ENCODE measurements at places on chromosomes 2 and 18.

- no peak for DNase-seq
These were observed 8.7 kb upstream of the WIPF1 start for GRCh38 chr2:174606336-174606735.

DNA sequence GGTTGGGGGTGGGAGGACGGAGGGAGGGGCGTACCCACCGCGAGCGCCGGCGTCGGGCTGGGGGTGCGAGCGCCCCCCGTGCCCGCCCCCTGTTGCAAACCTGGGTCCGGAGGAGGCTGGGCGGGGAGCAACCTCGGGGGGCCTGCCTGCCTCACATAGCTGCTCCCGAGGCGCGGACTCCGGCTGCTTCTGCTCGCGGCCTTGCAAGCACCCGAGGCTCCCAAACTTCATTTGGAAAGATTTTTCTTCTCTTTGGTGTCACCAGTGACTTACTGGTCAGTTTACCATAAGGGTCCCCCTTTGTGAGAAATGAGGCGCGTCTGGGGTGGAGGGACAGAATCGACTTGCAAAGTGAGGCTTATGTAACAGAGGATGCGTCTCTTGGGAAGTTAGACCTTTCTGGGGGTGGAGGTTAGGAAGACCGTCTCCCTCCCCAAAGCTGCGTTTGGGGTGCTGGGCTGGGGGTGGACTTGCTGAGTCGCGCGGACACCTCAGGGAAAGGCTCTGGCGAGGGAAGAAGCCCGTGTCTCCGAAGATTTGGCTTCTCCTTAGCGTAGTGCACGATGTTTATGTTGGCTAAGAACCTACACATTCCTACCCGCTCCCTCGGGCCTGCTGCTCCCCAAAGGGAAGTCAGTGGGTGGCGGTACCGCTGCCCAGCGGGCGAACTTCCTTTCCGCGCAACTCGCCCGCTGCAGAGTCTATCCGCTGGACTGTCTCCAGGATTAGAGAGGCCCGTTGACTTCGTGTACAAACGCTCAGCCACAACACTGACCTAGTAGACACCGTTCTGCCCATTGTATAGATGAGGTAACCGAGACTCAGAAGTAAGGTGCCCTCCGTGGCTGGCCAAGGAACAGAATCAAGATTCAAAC, 559 bp downstream of the TMEM37 start:
- no peak for DNase-seq

- DNase-seq, result no peak
These were observed 278.7 kb downstream of the MBD5 start for GRCh38 chr2:148299616-148300015.

DNA sequence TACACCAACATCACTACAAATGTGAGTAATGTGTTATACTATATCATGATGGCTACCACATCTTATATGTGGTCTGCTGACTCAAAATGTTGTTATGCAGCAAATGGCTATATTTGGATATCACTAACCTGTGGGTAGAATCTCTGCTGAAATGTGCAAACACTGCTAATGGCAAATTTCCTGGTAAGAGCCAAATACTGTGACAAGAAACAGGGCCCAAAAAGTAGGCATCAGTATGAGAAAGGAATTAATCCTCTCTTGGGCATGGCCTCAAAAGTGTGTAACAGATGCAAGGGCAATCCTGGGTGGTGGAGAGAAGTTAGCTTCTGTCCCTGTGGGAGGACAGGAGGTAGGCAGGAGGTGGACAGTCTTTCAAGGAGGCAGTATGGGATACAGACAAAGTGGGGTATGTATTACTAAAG, 13.3 kb downstream of the ATF2 start:
- DNase-seq, result no peak

GRCh38 chr18:36212301-36213171, 25.2 kb downstream of the MOCOS start:
- no peak for DNase-seq

GRCh38 chr2:19187323-19188020, 171.0 kb downstream of the OSR1 start:
- no peak for DNase-seq

- DNase-seq, result peak; percentile 1
These were observed 517.0 kb downstream of the PTPRM start for GRCh38 chr18:8084160-8084559.

DNA sequence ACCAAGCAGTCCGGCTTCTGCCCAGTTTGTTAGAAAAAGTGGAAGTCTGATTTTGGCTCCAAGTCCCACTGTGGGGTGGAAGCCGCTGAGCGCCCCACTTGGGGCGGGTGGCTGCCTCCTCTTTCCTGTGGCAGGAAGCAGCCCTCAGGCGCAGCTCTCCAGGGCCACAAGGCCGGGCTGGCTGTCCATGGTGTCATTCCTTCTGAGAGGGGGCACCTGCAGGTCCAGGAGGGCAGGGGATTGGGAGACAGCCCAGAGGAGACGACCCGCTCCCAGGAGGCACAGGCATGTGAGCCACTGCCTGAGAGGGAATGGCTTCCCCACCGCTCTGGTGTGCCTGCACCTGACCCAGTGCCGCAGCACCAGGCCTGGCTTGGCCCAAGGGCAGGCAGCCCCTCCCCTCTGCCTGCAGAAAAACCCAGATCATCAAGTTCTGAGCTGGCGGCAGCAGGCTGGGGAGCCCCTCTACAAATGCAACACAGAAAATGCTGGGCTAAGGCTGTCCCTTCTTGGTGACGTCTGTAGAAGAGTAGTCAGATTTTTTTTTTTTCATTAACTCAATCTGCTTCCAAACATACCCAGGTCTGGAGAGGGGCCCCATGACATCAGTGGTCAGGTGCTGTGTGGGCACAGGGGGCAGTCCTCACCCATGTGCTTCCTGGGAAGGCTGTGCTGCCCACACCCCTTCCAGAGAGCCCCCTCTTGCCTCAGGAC, 38.4 kb downstream of the HS6ST1 start:
- no peak for DNase-seq

DNA sequence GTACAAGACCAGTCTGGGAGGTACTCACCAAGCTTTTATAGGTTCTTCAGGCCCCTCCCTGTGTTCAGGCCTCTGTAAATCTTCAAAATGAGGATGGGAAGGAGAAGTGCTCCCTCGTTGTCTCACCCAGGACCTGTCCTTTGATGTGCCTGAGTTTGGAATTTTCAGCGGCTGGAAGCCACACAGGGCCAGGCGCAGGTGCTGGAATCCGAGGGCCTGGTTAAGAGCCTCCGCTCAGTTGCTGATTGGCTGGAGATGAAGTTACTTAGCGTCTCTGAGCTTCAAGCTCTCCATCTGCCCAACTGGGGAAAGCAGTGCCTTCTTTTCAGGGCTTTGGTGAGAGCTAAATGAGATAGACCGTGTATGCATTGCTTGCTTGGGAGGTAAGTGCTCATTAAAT, 30.0 kb downstream of the HJURP start:
- DNase-seq, result no peak

- DNase-seq, result no peak
These were observed 147.8 kb downstream of the UBE2E3 start for GRCh38 chr2:181128199-181128598.

DNA sequence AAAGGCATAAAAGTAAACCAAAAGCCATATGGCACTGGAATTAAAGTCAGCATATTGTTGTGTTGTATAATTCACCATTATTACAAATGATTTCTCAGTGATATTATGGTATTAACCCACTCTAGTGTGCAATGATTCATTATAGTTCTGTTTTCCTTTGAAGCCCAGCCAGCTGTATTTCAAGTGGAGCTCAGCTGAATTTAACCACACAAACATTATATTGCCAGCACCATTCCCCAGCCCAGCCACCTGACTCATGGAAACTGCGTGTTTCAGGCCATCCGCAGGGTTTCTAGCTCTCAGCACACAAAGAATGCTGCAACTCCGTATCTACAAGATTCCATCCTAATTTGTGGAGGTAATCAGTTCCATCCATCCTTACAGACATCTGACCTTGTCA, 166.8 kb upstream of the CHAC2 start:
- peak; percentile 36 for DNase-seq

DNA sequence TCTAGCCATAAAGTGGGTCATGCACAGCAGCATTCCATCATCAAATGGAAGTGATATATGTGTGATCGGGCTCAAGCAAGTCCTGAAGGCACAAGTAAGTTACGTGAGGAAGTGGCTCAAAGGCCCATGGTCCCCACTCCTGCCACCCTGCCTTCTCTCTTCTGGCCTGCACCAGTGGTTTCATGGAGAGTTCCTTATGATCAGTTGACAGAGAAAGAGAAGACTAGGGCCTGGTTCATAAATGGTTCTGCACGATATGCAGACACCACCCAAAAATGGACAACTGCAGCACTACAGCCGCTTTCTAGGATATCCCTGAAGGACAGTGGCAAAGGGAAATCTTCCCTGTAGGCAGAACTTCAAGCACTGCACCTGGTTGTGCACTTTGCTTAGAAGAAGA, 412.6 kb upstream of the SMIM21 start:
- DNase-seq, result no peak

DNA sequence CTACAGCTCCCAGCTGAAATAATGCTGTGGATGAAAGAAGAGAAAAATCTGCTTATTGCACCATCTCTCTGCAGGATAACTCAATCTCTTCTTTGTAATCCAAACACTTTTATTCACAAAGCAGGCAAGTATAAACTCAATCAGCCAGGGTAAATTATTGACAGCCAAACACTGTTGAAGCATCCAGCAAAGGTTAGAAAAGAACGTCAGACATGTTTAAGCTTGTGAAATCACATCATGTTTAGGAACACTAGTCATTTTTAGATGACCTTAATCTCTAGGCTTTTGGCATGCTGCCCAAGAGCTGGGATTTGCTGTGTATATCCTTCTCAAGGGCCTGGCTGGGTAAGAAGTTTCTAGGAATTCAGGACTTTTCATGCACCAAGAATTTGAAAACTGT, 1148.1 kb upstream of the FANCL start:
- DNase-seq, result no peak

- DNase-seq, result no peak
These were observed 11.3 kb downstream of the GPC1 start for GRCh38 chr2:240446664-240447175.

- DNase-seq, result no peak
These were observed 94.2 kb upstream of the LHCGR start for GRCh38 chr2:48849770-48850169.

DNA sequence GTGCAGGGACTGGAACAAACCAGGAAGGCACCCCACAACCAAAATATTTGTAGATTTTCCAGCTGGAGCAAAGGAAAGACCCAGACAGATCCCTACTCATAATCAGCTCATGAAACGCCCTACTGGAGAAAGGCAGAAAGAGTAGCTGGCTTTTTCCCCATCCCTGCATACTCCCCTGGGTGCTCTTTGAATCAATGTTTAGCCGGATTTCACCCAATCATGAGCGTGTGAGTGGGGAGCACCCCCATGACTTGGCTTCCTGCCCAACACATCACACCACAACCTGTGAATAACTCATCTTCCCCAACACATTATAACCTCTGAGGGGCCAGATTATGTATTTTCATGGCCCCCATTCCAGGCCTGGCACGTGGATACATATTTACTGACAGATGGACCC, 35.1 kb upstream of the SLC14A1 start:
- DNase-seq, result no peak

- DNase-seq, result no peak
These were observed 255.7 kb upstream of the ACVR2A start for GRCh38 chr2:147589127-147589526.

Measured in NCI-H774 (cell line).